ENCODE measurements at places on chromosomes 2 and 18.

DNA sequence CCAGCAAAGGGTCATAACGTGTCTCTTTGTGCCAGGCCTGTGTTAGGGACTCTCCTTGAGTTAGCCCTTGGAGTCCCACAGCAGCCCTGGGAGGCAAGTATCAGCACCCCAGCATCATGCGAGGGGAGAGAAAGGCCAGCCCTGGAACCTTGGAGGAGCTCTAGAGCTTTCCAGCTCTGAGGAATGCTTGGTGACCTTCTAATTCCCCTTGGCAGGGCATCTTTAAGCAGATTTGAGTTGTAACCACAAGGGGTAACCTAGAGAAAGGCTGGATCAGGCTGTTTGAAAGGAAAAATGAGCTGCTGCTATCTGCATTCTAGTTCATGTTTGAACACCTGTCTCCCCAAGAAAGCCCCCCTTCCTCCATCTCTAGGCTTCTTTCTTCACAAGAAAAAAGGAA, 23.8 kb upstream of the ODC1 start:
- no peak for DNase-seq

- no peak for DNase-seq
These were observed 76.6 kb downstream of the KIAA1328 start for GRCh38 chr18:36905571-36905970.

GRCh38 chr2:225894236-225894980, 494.9 kb downstream of the NYAP2 start:
- DNase-seq = no peak

GRCh38 chr2:144553379-144553778, 33.5 kb upstream of the ZEB2 start:
- no peak for DNase-seq

DNA sequence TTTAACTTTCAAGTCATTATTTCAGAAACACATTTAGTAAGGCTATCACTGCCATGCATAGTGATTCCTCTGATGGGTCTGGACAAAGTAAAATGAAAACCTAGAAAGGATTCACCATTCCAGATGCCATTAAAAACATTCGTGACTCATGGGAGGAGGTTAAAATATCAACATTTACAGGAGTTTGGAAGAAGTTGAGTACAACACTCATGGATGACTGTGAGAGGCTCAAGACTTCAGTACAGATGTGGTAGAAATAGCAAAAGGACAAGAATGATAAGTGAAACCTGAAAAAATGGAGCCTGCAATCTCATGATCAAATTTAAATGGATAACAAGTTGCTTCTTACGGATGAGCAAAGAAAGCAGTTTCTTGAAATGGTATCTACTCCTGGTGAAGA, 5.8 kb upstream of the TWSG1 start:
- DNase-seq = no peak

- DNase-seq = no peak
These were observed 77.2 kb downstream of the NAT8 start for GRCh38 chr2:73564986-73565385.

- DNase-seq = no peak
These were observed 88.6 kb upstream of the FHL2 start for GRCh38 chr2:105487142-105488069.

DNA sequence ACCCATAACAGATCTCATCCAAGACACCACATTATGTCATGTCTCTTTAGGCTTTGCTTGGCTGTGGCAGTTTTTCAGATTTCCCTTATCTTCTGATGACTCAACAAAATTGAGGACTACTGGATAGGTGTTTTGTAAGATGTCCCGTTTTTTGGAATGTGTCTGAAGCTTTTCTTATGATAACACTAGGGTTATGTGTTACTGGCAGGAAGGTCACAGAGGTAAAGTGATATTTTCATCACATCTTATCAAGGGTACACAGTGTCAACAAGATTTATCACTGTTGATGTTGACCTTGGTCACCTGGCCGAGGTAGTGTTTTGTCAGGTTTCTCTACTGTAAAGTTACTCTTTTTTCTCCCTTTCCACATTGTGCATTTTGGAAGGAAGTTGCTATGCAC, 44.8 kb upstream of the UPP2 start:
- DNase-seq = no peak

GRCh38 chr2:75710220-75710576, 517 bp downstream of the GCFC2 start:
- DNase-seq = peak; percentile 35

GRCh38 chr18:31245820-31246219, 72.1 kb upstream of the DSG1 start:
- DNase-seq = no peak

- no peak for DNase-seq
These were observed 199.2 kb downstream of the TFCP2L1 start for GRCh38 chr2:121085801-121086200.

GRCh38 chr2:230896346-230897115, 28.5 kb downstream of the GPR55 start:
- DNase-seq = no peak

GRCh38 chr2:85275984-85276540, 51.7 kb downstream of the TGOLN2 start:
- DNase-seq = no peak

- DNase-seq = no peak
These were observed 600.1 kb upstream of the ZNF804A start for GRCh38 chr2:183998041-183998796.

DNA sequence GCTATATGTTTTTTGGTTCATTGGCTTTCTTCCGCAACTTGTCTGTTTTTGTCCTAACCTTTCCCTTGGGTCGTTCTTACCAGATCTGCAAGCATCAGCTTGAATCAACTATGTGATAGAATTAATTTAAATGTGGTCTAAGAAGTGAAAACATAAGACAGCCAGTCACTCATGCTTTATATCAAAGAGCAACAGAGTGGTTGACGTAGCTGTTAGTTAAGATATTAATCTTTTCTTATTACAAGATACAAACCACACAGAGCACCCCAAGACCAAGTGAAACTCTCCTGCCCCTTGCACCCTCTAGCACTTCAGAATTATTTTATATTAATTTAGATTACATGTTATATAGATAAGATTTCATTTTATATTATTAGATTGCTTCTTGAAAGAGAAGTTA, 15.2 kb downstream of the IL18RAP start:
- no peak for DNase-seq

Measured in globus pallidus (tissue), 1 donor.